Right atrium auricular region (tissue), 2 donors: ENCODE measurements at places on chromosomes 6 and 20. TPM values are rescaled to one million over a fixed set of nuclear protein-coding genes. Genes with fewer than 3 reads are reported as not detected.

OOEP gene
- total RNA-seq = not detected

PLCG1 gene
- total RNA-seq = 59.5 TPM

C20orf144 gene
- not detected for total RNA-seq

CRISP3 gene
- not detected for total RNA-seq

DNA sequence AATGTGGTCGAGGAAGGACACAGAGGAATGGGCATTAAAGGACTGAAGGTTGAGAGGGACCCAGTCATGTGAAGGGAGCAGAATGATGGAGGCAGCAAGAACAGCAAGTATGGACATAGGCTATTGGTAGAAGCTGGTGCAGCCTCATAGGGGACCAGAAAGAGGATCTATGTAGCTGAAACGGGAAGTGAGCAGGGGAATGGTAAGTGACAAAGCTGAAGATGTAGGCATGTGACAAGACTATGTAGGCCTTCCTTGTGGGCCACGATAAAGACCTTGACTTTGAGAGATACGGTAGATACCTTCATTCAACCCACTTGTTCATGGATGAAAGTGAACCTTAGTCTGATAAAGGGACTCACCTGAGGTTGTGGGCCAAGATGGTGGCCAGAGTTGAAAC lies 3.5 kb downstream of the CTNNBL1 start:
- no peak overlapping the region for H3K27ac ChIP-seq
- no peaks in the 10 kb centered on the region for H3K36me3 ChIP-seq
- no peak overlapping the region for H3K4me3 ChIP-seq
- DNase-seq = no peak

DNA sequence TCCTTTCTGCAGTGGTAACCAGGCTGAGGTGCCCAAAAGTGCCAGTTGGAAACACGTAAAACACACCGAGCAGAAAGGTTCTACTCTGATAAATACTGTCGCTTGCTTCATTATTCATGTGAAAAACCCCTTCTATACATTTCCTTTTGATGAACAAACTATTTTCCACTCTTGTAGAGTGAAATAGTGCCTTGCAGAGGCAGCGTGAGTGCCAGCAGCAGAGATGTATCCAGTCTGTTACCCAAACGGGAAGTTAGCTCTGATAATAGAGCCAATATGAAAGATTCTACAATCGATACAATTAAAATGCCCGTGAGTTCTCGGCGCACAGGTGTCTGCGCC lies 1.5 kb downstream of the ZBTB46 start:
- H3K27ac ChIP-seq = peak overlapping the region; percentile 72
- peak overlapping the region; percentile 82 for H3K4me3 ChIP-seq
- H3K36me3 ChIP-seq = no peaks in the 10 kb centered on the region
- peaks cover 65% of the 10 kb centered on the region for H3K4me1 ChIP-seq
- no peak for DNase-seq

GRCh38 chr6:17817763-17818162 lies 111.0 kb upstream of the NUP153 start:
- no peak overlapping the region for H3K4me3 ChIP-seq
- H3K4me1 ChIP-seq = no peaks in the 10 kb centered on the region
- H3K27me3 ChIP-seq = no peaks in the 10 kb centered on the region
- DNase-seq = no peak

GRCh38 chr6:131336596-131336995 lies 201.3 kb downstream of the AKAP7 start:
- DNase-seq = no peak
- H3K36me3 ChIP-seq = no peaks in the 10 kb centered on the region
- no peak overlapping the region for H3K4me3 ChIP-seq
- H3K27me3 ChIP-seq = no peaks in the 10 kb centered on the region
- no peak overlapping the region for H3K27ac ChIP-seq

- no peaks in the 10 kb centered on the region for H3K4me1 ChIP-seq
- no peaks in the 10 kb centered on the region for H3K36me3 ChIP-seq
- no peak overlapping the region for H3K27ac ChIP-seq
- no peaks in the 10 kb centered on the region for H3K27me3 ChIP-seq
Observed at GRCh38 chr20:44091026-44091425, 96.0 kb downstream of the JPH2 start.

GRCh38 chr6:42889815-42890214 lies 10.4 kb downstream of the RPL7L1 start:
- no peaks in the 10 kb centered on the region for H3K27me3 ChIP-seq
- peak overlapping the region; percentile 92 for H3K27ac ChIP-seq
- peaks cover 27% of the 10 kb centered on the region for H3K4me1 ChIP-seq
- H3K36me3 ChIP-seq = peaks cover 21% of the 10 kb centered on the region
- no peak for DNase-seq
- no peak overlapping the region for H3K4me3 ChIP-seq

DNA sequence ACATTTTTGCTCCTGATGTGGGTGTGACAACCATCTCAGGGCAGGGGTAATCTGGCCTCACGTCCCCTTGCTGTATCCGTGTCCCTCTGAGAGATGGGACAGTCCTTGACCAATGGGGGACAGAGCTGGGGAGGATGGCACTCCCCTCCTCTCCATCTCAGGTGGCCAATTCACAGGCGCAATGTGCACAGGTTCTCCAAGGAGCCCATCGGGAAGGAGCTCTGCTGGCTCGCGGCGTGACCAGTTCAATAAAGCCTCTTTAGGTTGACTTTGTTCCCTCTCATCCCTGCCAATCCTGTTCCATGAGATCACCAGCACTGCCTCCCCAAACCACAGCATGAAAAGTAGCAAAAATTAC lies 196.3 kb upstream of the SLC24A3 start:
- no peaks in the 10 kb centered on the region for H3K36me3 ChIP-seq
- no peaks in the 10 kb centered on the region for H3K27me3 ChIP-seq
- DNase-seq = peak; percentile 51
- H3K4me1 ChIP-seq = peaks cover 6% of the 10 kb centered on the region
- no peak overlapping the region for H3K4me3 ChIP-seq
- no peak overlapping the region for H3K27ac ChIP-seq

DNA sequence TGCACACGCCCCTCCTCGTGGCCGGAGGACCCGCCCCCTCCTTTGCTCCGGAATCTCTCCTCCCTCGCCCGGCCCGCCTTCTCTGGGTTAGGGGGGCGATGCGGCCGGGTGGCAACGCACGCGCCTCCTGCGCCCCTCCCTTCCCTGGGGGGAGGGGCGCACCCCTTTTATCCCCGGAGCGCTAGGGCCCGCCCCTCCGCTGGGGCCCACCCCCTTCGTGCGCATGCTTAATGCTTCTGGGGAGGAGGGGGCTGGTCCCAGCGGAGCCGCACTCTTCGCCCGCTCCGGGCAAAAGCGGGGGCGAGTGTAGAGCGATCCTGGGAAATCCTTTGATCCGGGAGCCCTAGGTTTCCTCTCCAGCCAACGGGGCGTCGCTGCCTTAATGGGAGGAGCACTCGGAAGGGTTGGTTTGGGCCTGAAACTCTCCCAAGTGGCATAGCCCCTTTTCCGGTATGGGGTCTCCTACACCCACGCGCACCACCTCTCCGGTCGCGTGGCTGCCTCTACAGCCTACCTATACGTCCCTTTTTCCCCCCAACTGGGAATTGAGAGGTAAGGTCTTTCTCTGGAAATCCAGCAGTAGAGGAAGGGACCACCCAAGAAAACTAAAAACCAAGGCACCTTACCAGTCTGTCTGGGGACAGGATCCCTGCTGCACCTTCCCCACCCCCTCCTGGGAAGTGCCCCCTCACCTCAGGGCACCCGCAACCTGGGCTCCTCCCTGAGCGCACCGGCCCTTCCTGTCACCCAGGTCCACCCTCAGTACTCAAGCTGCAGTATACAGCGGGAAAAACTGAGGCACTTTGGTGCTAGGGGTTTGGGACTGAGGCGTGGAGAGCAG lies 2.1 kb downstream of the SOX12 start:
- no peaks in the 10 kb centered on the region for H3K36me3 ChIP-seq
- peak overlapping the region; percentile 73 for H3K4me3 ChIP-seq
- peak overlapping the region; percentile 95 for H3K27ac ChIP-seq
- no peaks in the 10 kb centered on the region for H3K4me1 ChIP-seq
- H3K27me3 ChIP-seq = no peaks in the 10 kb centered on the region

- H3K4me3 ChIP-seq = peak overlapping the region; percentile 89
- H3K27me3 ChIP-seq = no peaks in the 10 kb centered on the region
- no peaks in the 10 kb centered on the region for H3K4me1 ChIP-seq
- no peaks in the 10 kb centered on the region for H3K36me3 ChIP-seq
- peak overlapping the region; percentile 93 for H3K27ac ChIP-seq
Observed at GRCh38 chr20:25623225-25623735, 534 bp downstream of the NANP start.
